ENCODE measurements at places on chromosomes 6 and 20.

DNA sequence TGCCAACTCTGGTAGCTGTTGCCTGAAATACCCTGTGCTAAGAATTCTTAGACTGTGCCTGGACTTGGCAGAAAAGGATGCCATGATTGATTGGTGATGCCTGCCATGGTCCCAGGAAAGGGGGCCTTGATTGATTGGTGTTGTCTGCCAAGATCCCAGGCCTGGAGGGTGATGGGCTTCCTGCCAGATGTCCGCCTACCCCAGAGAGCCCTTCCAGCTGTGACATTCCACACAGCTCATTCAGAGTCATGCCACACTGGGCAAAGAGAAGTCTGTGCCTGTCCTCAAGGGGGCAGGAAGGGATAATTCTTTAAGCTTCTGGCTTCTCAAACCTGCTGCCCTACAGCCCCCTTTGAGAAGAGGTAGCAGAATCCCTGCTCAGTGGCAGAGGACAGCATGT, 24.6 kb downstream of the RIMS4 start:
- DNase-seq, result no peak

DNA sequence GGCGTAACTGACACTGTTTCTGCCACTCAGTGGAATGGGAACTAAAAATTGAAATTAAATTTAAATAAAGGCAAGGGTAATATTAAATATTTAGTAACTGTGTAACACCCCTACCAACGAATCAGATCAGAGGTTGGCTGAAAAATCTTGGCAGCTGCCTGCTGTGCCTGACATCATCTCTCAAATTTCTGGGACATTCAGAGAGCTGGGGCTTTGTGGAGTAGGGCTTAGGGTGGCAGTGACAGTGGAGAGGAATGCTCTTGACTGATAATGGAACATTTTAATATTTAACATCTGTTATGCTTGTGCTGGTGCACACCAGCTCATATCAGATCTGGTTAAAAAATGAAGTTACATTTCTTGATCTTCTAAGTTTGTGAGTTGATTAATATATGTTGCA, 62.2 kb downstream of the RFPL4B start:
- DNase-seq, result no peak

DNA sequence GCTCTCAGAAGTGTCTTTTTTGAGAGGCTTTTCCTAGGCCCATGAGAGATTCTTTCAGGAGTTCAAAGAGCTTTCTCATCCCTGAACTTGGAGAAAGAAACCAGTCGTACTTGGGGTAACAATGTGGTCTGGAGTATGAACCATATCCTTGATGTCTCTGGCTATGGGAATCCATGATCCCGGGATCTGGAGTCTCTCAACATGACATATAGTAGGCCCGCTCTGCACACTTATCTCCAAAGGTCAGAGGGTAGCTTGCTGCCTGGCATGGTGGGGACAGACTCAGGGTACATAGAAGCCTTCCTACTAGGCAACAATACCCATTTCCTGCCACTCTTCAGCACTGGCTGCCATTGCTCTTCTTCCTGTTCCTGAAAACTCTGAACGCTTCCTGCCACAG, 42.2 kb upstream of the NFATC2 start:
- no peak for DNase-seq

- no peak for DNase-seq
These were observed at the start of gene CDH4 for GRCh38 chr20:61251529-61252393. Gene CDH4 (plus strand): TSS chr20:61252261.

DNA sequence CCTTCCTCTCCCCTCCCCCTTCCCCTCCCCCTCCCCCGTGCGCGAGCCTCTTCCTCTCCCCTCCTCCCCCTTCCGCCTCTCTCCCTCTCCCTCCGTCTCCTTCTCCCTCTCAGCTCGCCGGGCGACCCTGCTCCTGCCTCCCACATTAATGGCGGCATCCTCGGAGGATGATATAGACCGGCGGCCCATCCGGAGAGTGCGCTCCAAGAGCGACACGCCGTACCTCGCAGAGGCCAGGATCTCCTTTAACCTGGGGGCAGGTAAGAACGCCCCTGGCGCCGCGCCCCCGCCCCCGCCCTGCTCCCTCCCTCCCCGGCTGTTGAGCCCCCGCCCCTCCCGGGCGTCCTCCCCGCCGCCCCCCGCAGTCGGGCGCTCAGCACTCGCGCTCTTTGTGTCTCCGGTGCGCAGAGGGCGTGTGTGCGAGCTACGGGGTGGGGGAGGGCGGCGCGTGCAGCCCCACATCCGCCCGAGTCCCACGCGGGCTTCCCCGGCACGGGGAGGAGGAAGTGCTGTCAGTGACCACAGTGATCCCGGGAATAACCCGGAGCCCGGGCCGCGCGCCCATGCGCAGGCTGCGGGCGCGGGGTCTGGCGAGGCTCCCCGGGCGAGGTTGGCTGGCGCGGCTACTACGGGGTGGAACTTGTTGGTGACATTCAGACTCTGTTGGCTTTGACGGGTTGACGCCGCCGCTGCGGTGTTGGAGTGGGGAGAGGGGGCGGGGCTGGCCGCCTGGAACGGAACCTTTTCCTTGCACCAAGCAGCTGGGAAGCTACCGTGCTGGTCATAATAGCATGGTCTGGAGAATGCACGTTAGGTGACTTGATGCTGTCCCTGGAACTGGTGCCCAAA, 33.2 kb downstream of the PHACTR1 start:
- no peak for DNase-seq

GRCh38 chr6:111653979-111654378, 48.3 kb upstream of the TRAF3IP2 start:
- no peak for DNase-seq

- no peak for DNase-seq
These were observed 11.6 kb upstream of the TFB1M start for GRCh38 chr6:155325700-155326516.

GRCh38 chr6:145903356-145904102, 60.6 kb downstream of the SHPRH start:
- no peak for DNase-seq

- DNase-seq, result no peak
These were observed 29.4 kb upstream of the CLIC5 start for GRCh38 chr6:46044881-46045617.

GRCh38 chr6:80226151-80226550, 119.7 kb downstream of the BCKDHB start:
- no peak for DNase-seq

- no peak for DNase-seq
These were observed 15.7 kb upstream of the MRAP2 start for GRCh38 chr6:84017709-84018452.

GRCh38 chr20:855466-856360, 22.2 kb downstream of the FAM110A start:
- no peak for DNase-seq

- DNase-seq, result no peak
These were observed 298.4 kb upstream of the PLN start for GRCh38 chr6:118249680-118250079.

All from activated CD4-positive, alpha-beta T cell treated with anti-CD3 and anti-CD28 coated beads, Interleukin-2, amount 50 U/mL, for 24 hours (primary cell).